ENCODE measurements at places on chromosomes 4 and X.

DNA sequence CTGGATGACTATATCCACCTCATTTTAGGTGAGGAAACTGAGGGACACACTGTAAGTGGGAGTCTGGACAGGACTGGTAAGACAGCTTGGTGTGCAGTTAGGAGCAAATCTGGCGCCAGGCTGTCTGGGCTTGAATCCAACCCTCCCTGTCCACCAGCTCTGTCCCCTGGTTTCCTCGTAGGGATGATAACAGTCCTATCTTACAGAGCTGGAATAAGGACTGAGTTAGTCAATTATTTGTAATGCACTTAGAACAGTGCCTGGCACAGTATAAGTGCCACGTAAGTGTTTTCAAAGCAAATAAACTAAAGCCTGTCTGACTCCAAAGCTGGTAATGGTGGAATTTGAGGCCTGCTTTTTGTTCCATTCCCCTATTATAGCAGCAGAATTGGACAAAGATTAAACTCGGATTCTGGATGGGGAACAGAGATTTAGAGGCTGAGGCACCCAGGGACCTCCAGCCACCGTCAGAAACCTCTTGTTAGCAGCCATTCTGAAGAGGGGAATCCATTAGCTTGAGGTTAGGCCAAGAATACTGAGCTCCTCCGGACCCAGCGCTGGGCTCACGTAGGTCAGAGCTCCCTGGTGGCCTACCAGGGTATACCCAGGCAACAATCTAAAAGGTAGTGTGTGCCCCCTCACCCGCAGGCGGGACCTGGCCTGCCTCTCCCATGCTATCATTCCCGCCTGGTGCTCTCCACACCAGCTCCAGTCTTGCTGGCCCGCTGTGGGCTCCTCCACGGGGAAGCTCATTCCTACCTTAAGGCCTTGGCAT lies 102.1 kb downstream of the UCHL1 start:
- peak; percentile 91 for DNase-seq

DNA sequence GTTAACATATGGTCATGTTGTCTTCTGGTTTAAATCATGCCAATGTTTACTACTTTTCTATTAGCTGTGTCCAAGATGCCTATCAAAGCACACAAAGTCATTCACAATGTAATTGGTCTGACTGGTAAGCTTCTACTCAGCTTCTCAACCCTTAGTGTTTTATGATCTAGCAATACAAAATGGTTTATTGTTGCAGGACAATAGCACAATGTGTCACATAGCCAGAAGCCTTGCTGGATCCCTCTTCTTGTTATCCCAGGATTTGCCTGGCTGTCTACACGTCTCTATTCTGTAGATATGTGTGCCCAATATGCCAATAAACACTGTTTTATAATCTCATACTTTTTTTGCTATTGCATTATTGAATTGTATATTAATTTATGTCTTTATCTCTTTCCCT lies 1111.0 kb upstream of the AGA start:
- DNase-seq, result no peak

DNA sequence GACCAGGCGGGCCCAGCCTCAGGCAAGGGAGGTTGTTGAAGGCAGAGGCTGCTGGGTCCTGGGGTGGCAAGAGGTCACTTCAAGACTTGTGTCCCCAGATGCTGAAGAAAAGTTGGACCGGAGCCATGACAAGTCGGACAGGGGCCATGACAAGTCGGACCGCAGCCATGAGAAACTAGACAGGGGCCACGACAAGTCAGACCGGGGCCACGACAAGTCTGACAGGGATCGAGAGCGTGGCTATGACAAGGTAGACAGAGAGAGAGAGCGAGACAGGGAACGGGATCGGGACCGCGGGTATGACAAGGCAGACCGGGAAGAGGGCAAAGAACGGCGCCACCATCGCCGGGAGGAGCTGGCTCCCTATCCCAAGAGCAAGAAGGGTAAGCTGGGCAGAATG lies 4.4 kb downstream of the PQBP1 start:
- no peak for DNase-seq

DNA sequence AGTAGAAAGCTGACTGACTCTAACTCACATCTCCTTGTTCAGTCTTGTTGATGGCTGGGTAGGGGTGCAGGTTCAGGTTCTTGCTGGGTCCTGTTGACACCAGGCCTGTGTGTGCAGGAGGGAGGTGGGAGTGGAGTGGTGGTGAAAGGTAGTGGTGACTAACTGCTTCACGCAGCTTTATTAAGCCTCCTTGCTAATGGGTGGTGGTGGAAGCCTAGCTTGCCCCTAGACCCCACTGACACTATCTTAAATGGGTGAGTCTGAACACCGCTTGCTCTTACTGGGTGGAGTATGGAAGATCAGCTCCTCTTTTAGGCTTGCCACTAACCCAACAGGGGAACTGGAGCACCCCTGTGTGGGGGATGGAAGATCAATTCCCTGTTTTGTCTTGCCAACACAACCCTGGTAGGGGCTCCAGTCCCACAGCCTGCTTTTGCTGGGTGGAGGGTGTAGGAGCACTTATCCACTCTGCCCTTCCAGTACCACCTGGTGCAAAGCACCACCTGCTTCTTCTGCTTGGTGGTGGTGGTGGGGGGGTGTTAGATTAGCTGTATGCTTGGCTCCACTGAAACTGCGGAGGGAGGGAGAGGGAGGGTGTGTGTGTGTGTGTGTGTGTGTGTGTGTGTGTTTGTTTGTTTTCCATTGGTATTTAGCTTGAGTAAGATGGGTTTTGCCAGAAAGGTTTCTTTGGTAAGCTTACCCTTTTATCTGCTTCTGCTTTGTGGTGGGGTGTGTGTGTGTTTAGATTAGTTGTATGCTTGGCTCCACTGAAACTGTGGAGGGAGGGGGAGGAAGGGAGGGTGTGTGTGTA lies 25.6 kb downstream of the KDM6A start:
- DNase-seq, result no peak

DNA sequence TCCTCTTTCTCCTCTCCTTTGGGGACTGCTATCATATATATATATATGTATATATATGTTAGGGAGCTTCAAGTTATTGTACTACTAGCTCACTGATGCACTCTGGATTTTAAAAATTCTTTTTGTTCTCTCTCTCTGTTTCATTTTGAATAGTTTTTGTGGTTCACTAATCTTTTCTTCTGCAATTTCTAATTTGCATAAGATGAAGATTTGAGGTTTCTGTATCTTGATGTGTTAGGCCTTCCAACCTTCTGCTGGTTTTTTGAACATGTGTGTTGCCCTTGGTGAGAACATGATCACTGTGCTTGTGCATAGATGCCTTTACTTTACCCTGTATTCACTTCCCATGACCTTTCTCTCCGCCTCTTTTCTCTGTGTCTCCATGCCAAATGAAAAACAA lies 7.8 kb upstream of the ZNF718 start:
- DNase-seq, result no peak

- peak; percentile 3 for DNase-seq
Measured at GRCh38 chr4:77358315-77358928, 201.4 kb downstream of the CCNG2 start.

- no peak for DNase-seq
Measured at GRCh38 chr4:74114234-74114633, 15.2 kb upstream of the CXCL2 start.

GRCh38 chr4:179051206-179051605 lies 1609.0 kb upstream of the AGA start:
- no peak for DNase-seq

- DNase-seq, result no peak
Measured at GRCh38 chr4:60656171-60656570, 544.0 kb upstream of the ADGRL3 start.
